Activated CD4-positive, alpha-beta T cell treated with anti-CD3 and anti-CD28 coated beads, Interleukin-2, amount 10 ng/mL, durations not matched to agents 7 days and 5 days (primary cell): ENCODE measurements at places on chromosomes 6 and 20. TPM values are rescaled to one million over a fixed set of nuclear protein-coding genes. Genes with fewer than 3 reads are reported as not detected.

The TNFRSF6B gene
- total RNA-seq: not detected

The TRIM10 gene
- total RNA-seq: not detected

The MCCD1 gene
- not detected for total RNA-seq

The MMP24OS gene
- 46.7 TPM for total RNA-seq

DNA sequence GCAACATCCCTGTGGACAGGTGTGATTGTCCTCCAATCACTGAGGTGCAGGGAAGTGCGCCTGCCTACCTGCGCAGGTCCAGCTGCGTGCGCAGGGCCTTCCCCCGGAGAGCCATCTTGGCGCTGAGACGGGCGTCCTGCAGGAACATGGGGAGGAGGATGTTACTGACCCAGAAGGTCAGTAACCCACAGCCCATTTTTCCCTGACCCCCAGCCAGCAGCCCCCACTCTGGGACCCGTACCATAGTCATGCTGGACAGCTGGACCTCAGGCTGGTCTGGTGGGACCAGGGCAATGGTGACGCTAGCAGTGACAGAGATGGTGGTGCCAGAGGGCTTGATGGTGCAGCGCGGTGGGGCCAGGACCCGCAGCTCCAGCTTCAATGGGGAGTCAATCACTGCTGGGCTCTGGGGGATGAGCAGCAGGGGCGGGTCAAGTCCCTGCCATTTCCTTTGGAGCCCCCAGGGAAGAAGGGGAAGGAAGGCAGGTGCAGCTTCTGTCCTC is 9.7 kb downstream of the PLTP start:
- no peaks in the 10 kb centered on the region for H3K4me1 ChIP-seq
- no peak for DNase-seq
- H3K36me3 ChIP-seq: no peaks in the 10 kb centered on the region
- H3K4me3 ChIP-seq: no peak overlapping the region
- no peak overlapping the region for H3K27ac ChIP-seq

GRCh38 chr20:4195499-4195898 is 180.1 kb upstream of the RNF24 start:
- no peak for DNase-seq
- no peak overlapping the region for H3K4me3 ChIP-seq
- no peaks in the 10 kb centered on the region for H3K36me3 ChIP-seq
- no peaks in the 10 kb centered on the region for H3K4me1 ChIP-seq
- peaks cover 13% of the 10 kb centered on the region for H3K27me3 ChIP-seq

DNA sequence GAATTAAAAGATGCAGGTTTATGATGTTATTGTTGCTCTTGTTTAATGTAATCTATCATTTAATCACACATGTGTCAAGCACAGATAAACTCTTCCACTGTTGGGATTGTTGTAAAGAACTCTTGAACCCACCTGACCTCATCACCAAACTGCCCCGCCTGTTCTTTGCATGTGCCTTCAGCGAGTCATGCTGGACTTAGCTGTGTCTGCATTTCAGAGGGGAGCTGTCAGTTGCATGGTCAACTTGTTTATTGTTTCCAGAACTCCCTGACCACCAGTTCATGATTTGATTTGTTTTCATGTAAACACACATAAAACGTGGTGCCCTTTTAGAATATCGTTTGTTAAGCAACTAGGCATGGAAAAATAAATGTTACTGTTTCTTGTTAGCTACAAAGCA is 93.6 kb downstream of the KHDC1L start:
- peaks cover 7% of the 10 kb centered on the region for H3K27me3 ChIP-seq
- DNase-seq: no peak
- peaks cover 6% of the 10 kb centered on the region for H3K4me1 ChIP-seq
- no peaks in the 10 kb centered on the region for H3K36me3 ChIP-seq
- no peak overlapping the region for H3K4me3 ChIP-seq

- H3K4me3 ChIP-seq: no peak overlapping the region
- H3K27me3 ChIP-seq: no peaks in the 10 kb centered on the region
- H3K27ac ChIP-seq: no peak overlapping the region
- H3K4me1 ChIP-seq: peaks cover 5% of the 10 kb centered on the region
- no peaks in the 10 kb centered on the region for H3K36me3 ChIP-seq
These were observed 51.4 kb upstream of the SAYSD1 start for GRCh38 chr6:39166189-39166911.

DNA sequence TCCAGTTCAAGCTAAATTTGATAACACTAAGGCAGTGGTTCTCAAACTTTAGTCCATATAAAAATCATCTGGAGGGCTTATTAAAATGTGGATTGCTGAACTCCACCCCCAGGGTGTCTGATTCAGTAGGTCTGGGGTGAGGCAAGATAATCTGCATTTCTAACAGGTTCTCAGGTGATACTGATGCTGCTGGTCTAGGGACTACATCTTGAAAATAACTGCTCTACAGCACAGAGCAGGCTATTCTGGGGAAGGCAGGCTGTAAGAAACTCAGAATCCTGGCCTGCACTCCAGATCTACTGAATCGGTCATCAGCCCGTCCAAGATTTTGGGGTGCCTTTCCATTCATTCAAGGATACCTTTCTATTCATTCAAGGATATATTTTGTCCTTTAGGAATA is 11.5 kb downstream of the CALHM5 start:
- no peaks in the 10 kb centered on the region for H3K4me1 ChIP-seq
- no peak overlapping the region for H3K27ac ChIP-seq
- no peak overlapping the region for H3K4me3 ChIP-seq
- no peaks in the 10 kb centered on the region for H3K36me3 ChIP-seq
- no peak for DNase-seq

DNA sequence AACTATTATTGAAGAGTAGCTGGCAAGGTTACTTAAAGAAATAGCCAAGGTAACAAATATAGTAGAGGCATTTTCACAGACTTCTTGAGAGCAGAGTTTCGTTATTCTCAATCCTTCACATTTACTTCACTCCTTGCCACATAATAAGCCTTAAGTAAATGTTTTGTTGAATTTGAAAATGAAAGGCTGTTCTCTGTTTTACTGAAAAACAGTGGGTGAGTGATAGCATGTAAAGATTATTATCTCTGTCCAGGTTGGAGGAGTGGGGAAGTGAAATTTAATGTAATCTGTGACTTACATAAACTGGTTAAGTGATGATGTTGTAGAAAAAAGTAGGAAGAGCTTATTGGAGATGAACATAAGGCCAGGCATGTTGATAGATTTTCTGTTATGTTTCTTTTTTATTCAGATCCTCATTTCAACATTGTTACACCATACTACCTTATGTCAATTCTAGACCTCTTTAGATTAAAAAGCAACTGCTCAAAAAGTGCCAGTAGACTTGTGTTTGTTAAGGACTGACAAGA is 55.0 kb downstream of the QKI start:
- peaks cover 57% of the 10 kb centered on the region for H3K36me3 ChIP-seq
- no peak for DNase-seq
- no peak overlapping the region for H3K27ac ChIP-seq
- H3K4me1 ChIP-seq: peaks cover 16% of the 10 kb centered on the region
- no peak overlapping the region for H3K4me3 ChIP-seq

- DNase-seq: no peak
- H3K27ac ChIP-seq: no peak overlapping the region
- no peaks in the 10 kb centered on the region for H3K36me3 ChIP-seq
- no peaks in the 10 kb centered on the region for H3K4me1 ChIP-seq
- no peak overlapping the region for H3K4me3 ChIP-seq
These were observed 559.0 kb downstream of the CBLN4 start for GRCh38 chr20:55446301-55446700.

DNA sequence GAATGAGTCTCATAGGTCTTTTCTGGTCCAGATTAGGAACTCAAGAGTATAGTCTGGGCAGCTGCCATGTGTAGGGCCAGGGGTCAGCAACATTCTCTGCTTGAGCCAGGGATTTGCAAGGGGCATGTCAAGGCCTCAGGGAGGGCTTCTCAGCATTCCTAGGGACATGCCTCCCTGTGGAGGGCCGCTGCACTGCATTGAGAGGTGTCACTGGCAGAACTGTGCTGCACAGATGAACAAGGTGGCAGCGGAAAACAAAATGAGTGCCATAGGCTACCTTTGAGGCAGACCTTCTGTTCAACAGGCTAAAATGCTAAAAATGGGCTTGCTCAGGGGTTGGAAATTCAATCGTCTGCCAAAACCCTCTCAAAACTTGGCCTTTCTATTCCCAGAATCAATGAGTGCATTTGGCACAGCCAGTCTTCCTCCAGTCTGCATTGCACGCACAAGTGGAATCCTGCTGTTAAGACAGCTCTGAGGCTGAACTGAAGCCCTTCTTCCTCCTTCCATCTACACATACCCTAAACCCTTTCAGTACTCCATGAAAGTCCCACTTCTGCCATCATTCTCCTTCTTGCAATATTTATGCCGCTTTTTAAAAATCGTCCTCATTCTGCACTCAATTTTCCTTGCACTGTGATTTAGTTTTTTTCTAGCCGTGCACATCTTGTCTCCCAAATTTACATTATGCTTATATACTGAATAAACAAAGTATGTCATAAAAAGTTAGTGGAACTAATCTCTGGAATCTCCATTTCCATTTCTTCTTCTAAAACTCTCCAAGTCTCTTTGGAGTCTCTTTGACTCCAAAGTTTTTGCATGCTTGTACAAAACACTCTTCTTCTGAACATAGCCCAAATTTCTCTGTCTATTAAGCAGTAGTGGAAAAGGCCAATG is 51.7 kb downstream of the SLC26A8 start:
- H3K27me3 ChIP-seq: no peaks in the 10 kb centered on the region
- no peak overlapping the region for H3K27ac ChIP-seq
- no peaks in the 10 kb centered on the region for H3K36me3 ChIP-seq
- H3K4me3 ChIP-seq: no peak overlapping the region
- no peak for DNase-seq

GRCh38 chr6:145863988-145864616 is 49.5 kb upstream of the FBXO30 start:
- peaks cover 32% of the 10 kb centered on the region for H3K4me1 ChIP-seq
- H3K27ac ChIP-seq: no peak overlapping the region
- no peak for DNase-seq

DNA sequence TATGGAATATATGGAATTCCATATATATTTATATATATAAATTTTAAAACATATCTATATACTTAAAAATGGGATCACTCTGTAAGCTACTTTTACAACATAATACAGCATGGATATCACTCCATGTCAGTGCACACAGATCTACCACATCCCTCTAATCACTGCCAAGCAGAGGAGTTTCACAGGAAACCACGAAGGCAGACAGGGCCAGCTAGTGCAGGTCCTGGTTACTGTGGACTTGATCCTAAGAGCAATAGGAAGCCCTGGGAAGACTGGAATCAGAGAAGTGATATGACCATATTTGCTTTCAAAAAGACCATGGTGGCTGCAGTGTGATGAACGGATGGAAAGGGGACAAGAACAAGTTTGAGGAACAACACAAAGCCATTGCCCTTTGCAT is 40.0 kb upstream of the NRN1 start:
- H3K36me3 ChIP-seq: no peaks in the 10 kb centered on the region
- H3K27me3 ChIP-seq: peaks cover 21% of the 10 kb centered on the region
- no peak for DNase-seq
- H3K4me3 ChIP-seq: no peak overlapping the region
- H3K27ac ChIP-seq: no peak overlapping the region

DNA sequence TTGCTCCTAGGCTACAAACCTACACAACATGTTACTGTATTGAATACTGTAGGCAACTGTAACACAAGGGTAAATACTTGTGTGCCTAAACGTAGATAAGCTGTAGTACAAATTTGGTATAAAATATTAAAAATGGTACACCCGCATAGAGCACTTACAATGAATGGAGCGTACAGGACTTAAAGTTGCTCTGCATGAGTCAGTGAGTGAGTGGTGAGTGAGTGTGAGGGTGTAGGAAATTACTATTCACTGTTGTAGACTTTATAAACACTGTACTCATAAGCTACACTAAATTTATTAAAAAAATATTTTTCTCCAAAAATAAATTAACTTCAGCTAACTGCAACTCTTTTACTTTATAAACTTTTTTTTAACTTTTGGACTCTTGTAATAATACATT is 391.6 kb downstream of the ADGRB3 start:
- H3K4me3 ChIP-seq: no peak overlapping the region
- H3K27me3 ChIP-seq: no peaks in the 10 kb centered on the region
- H3K4me1 ChIP-seq: no peaks in the 10 kb centered on the region
- no peak overlapping the region for H3K27ac ChIP-seq
- DNase-seq: no peak

DNA sequence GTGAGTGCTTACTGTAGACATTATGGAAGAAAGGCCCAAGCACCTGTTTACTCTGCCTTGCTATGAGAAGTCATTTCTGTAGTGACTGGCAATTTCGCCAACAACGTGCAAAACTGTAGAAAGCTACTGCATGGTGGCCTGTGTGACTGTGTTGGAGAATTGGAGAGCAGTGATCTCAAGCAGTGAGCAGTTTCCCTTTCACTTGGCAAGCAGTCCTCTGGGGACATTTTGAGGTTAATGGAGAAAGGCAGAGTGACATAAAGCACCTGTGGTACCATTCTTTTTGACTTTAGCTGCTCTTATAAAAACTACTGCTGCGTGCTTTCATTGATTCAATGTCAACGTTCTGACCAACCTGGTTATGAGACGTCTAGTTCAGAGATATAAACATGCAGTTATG is 382.6 kb upstream of the JAG1 start:
- H3K4me1 ChIP-seq: no peaks in the 10 kb centered on the region
- no peak overlapping the region for H3K4me3 ChIP-seq
- no peaks in the 10 kb centered on the region for H3K27me3 ChIP-seq
- H3K27ac ChIP-seq: no peak overlapping the region
- no peak for DNase-seq
- H3K36me3 ChIP-seq: no peaks in the 10 kb centered on the region

- no peaks in the 10 kb centered on the region for H3K4me1 ChIP-seq
- no peak for DNase-seq
- no peaks in the 10 kb centered on the region for H3K27me3 ChIP-seq
- no peak overlapping the region for H3K4me3 ChIP-seq
These were observed 166.1 kb upstream of the OPRM1 start for GRCh38 chr6:153872946-153873345.

- H3K36me3 ChIP-seq: peaks cover 3% of the 10 kb centered on the region
- no peak for DNase-seq
- H3K4me3 ChIP-seq: no peak overlapping the region
- no peaks in the 10 kb centered on the region for H3K4me1 ChIP-seq
These were observed 144.7 kb downstream of the TASP1 start for GRCh38 chr20:13494019-13494418.

DNA sequence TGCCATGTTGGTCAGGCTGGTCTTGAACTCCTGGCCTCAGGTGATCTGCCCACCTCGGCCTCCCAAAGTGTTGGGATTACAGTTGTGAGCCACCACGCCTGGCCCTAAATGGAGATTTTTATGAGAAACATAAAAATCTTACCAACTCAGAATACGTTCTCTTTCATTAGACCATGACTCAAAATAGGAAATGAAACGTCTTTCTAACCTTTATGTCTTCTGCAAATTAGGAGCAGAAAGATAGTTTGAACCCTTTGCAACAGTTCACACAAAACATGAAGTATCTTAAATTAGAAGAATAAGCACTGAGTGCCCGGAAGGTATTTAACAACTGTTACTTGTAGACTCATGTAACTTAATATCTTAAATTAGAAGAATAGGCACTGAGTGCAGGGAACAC is 48.3 kb downstream of the AHI1 start:
- H3K27ac ChIP-seq: no peak overlapping the region
- no peak for DNase-seq

DNA sequence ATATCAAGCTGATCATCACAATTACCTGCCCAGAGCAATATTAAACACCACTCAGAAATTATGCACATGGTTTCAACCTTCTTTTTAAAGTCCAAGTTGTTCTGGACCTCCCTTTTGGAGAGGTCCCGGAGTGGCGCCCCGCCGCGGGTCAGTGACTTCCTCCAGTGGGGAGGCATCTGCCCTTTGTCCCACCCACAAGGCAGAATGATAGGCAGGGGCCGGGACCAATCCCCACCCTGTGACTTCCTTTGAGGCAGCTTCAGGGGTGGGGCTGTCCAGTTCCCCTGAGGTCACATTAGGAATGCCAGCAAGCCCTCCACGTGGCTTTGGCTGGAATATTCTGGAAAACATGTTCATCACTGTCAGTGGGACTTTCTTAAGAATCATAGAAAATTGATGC is 207.0 kb downstream of the ANKRD60 start:
- H3K27ac ChIP-seq: no peak overlapping the region
- no peaks in the 10 kb centered on the region for H3K36me3 ChIP-seq
- DNase-seq: no peak
- peaks cover 9% of the 10 kb centered on the region for H3K27me3 ChIP-seq
